ENCODE measurements at places on chromosomes 2 and 18.

- DNase-seq = no peak
These were observed 138.4 kb upstream of the ARL4C start for GRCh38 chr2:234635284-234635683.

DNA sequence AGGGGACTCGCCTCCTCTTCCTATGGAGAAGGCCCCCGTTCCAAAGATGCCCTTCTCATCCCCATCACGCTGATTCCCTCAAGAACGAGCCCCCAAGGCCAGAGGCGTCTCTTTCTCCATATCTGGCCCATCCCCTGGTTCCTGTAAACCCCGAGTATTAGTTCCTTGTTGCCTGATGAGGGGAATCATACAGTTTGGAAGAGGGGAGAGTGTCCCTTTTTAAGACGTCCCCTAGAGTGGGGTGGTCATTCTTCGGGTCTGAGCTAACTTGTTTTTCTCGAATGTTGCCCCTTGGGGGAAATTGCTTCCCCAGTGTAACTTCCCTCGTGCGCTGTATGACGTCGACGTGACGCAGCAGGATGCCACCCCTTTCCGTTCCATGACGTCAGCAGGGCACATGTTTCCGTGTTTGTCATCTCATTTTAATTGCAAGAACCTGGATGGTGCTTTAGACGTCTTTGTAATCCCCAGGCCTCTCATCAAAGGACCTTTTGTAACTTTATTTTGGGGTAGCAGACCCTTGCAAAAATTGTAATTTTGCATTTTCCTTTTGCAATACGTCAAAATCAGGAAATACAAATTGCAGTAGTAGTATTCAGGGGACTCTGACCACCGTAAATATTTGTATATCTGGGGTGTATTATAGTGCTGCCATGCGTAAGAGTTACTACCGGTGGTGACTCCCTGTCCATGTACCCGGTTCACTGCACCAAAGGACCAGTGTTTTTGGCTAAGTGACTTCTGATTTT is 569 bp downstream of the BABAM2 start:
- peak; percentile 84 for DNase-seq

DNA sequence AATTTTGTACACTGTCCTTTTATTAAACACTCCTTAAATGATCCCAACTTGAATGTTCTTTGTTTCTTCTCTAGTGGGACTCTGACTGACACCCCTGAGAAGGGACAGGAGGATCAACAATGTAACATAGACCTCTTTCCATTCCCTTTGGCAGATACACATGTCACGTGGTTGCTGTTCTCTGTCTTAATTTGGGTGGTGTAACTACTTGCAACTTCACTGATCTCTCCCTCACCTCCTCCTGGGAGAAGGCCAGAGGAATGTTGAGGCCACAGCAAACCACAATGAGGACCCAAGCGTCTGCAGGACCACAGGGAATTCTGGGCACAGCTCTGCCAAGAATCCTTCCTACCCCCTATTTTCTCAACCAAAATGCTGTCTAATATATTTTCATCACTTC is 205.6 kb downstream of the RTP5 start:
- DNase-seq = peak; percentile 91

DNA sequence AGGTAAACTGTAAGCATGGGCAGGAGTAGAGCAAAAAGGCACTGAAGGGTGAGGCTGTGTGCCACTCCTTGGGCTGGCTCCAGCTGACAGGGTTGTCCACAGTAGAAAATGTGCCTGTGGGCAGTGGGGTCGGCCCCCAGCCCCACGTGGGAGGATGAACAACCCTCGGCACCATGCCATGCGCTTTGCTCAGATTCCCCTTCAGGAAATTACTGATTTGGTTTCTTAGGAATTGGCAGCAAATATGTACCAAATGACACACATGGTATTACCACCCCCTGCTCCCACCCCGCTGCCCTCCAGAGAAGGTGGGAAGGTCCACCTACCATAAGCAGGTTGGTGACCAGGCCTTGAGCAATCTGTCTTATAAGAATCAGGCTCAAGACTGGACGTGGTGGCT is 13.6 kb downstream of the ADCY3 start:
- DNase-seq = no peak

GRCh38 chr2:126889496-126890135 is 9.1 kb upstream of the TEX51 start:
- no peak for DNase-seq

DNA sequence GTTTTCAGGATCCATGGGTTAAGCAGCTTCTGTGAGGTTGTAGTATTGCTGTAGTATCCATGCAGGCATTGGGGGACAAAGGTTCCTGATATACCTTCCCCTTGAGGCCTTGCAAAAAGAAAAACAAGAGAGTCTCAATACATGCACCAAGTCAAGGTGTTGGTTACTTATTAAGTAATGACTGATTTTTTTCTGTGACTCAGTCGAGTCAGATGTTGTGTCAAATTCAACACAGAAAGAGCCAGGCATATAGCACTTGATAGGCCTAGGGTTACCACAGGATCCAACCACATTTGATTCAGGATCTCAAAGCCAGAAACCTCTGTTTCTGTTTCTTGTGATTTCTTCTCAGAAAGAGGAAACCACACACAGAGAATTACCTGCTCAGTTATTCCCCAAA is 24.9 kb upstream of the CD8A start:
- no peak for DNase-seq

- peak; percentile 88 for DNase-seq
These were observed 1104.0 kb upstream of the PIK3C3 start for GRCh38 chr18:40851014-40851429.

- DNase-seq = peak; percentile 12
These were observed 34.9 kb downstream of the G6PC2 start for GRCh38 chr2:168935810-168936581.

DNA sequence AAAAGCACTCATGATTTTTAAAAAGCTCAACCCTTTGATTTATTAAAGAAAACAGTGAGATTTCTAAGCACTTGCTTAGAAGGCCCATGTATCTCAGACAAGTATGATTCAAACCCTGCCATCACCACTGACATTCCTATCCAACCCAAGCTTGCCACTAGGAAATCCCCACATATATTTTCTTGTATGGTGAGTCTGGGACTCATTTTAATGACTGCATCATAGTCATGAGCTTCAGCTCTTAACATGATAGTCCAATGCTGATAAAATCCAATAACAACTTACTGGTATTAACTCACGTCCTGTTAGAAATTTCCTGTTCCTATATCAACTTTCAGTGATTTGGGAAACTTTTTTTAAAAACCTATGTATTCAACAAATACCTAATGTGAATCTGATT is 39.4 kb upstream of the NCKAP5 start:
- peak; percentile 68 for DNase-seq

DNA sequence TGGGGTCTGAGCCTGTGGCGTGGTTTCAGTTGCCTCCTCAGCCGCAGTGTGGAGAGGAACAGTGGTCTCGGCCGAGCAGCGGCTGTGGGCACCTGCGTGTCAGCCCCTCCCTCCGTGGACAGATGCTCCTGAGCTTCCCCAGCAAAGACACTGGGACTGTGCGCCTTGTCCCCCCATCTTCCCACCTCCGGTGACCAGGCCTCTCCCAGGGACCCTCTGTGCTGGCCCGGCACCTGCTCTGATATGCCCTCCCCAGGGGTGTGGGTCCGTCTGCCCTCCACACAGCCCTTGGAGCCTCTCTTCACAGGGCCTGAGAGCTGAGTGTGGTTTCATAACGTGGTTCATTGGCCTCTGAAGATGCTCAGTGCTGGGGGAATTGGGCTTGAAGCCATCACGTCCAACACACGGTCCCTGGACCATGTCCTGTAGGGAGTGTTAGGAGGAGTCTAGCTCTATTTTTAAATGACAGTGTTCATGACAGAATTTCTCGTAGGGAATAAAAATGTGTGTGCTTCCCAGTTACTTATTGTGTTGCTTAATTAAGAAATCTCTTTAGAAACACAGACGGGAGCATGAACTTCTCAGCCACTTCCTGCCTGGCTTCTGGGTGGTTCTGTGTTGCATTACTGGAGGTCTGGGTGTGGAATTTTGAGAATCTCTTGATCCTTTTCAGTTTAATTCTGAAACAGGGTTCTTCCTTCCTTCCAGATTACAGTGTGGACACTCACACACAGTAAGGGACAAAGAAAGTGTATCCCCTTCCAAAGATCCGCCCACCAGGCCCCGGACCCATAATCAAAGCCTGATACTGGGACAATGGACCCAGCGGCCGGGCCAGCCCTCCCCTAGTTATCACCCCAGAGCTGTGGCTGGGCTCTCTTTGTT is 110.7 kb downstream of the NFATC1 start:
- DNase-seq = peak; percentile 65

GRCh38 chr18:58871514-58872420 is 7.1 kb downstream of the ZNF532 start:
- no peak for DNase-seq

GRCh38 chr2:21118302-21118920 is 5.4 kb upstream of the TDRD15 start:
- DNase-seq = peak; percentile 28

DNA sequence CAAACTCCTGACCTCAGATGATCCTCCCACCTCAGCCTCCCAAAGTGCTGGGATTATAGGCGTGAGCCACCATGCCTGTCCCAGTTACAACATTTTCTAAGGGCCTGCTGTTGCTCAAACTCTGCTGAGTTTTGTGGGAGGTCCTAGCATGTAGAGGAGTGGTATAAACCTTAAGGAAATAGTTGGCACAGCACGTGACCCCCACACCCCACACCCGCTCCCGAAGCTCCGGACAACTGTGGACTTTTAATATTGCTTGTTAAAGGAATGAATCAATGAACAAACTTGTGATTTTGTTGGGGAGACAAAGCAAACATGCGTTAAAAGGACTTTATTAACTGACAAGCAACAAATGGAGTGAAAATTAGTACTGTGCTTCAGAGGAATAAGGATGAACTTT is 137.8 kb upstream of the GATA6 start:
- peak; percentile 16 for DNase-seq

DNA sequence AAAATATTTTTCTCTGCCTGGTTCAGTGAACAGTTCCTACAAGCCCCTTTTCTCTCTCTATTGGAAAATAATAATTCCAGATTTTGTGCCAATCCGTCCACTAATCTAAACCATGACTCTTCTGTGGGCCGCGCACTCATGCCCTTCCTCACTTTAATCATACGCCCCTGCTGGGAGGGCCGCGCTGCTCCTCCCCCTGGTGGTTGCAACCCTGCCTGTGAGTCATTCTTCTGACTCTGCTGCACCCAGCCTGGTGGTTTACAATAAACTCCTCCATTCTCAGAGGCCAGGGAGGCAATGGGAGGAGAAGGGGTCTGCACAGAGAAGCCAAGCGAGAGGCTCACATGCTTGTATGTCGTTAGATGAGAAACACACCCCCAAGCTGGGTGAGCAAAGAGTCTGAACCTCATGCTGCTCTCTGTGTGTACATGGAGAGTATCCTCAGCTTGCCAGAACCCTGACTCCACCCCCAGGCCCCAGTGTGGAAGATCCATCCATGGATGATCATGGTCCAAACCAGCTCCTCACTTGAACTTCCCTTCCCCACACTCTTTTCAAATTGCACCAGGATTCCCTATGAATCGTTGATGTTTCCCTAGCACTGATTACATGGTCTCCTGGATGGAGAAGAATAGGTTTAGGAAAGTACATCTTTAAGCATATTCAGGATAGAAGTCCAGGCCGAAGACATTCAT is 228.9 kb downstream of the ANKRD30B start:
- no peak for DNase-seq

- peak; percentile 73 for DNase-seq
These were observed 5.2 kb downstream of the COPS8 start for GRCh38 chr2:237090906-237091305.

- no peak for DNase-seq
These were observed 58.9 kb upstream of the SLC1A4 start for GRCh38 chr2:64930258-64930671.

DNA sequence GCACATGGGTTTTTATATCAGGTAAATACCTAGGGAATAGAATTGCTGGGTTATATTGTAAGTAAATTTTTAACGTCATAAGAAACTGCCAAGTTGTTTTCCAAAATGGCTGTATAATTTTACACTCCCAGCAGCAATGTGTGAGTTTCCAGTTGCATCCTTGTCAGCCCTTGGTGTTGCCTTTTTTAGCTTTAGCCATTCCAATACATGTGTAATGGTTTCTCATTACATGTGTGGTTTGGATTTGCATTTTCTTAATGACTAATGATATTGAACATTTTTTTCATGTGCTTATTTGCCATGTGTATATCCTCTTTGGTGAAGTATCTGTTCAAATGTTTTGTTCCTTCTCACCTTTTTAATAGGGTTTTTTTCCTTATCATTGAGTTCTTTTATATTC is 70.8 kb downstream of the ABI2 start:
- no peak for DNase-seq

DNA sequence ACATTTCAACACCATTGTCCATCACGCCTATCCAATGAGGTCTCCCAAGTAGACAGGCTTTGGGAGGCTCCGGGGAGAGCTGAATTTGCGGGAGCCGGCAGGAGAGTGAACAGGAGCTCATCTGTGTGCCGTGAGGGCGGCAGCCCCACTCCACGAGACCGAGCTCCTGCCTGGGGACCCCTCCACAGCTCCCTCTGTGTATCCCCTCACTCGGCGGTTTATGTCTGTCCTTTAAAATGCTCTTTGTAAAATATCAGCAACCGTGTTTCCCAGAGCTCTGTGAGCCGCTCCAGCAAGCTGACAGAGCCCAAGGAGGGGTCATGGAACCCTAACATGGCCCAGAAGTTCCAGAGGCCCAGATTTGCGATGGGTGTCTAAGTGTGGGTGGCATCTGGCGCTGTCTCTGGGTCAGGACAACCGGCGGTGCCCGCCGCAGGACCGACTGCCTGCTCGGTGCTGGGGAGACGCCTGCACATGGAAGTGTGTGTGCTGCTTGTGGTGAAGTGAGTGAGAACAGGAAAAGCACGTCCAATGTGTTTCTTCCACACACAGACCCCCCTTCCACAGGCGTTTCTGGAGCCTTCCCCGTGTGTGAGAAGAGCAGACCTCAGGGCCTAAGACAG is 34.8 kb downstream of the SLC66A2 start:
- no peak for DNase-seq

DNA sequence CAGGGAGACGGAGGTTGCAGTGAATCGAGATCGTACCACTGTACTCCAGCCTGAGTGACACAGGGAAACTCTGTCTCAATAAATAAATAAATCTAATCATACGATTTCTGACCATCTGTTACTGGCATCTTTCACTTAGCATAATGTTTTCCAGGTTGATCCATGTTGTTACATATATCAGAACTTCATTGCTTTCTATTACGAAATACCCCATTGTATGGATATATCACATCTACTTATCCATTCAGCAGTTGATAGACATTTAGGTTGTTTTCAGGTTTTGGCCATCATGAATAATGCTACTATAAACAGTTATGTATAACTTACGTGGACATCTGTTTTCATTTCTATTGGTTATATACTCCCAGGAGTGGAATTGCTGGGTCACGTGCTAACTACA is 303.9 kb downstream of the PAX3 start:
- DNase-seq = no peak

GRCh38 chr2:158313734-158314133 is 142.8 kb downstream of the CCDC148 start:
- no peak for DNase-seq

- DNase-seq = no peak
These were observed 154.1 kb downstream of the SOCS6 start for GRCh38 chr18:70442933-70443332.

GRCh38 chr18:31255953-31256352 is 62.0 kb upstream of the DSG1 start:
- DNase-seq = no peak

- DNase-seq = no peak
These were observed 259.8 kb upstream of the CXCR4 start for GRCh38 chr2:136377423-136378382.

Data from astrocyte of the hippocampus (primary cell).